ENCODE measurements at places on chromosomes 5 and 9. TPM values are rescaled to one million over a fixed set of nuclear protein-coding genes. Genes with fewer than 3 reads are reported as not detected.
A peak's percentile ranks its signal among the peaks of the same experiment; 100 is the strongest.

DNA sequence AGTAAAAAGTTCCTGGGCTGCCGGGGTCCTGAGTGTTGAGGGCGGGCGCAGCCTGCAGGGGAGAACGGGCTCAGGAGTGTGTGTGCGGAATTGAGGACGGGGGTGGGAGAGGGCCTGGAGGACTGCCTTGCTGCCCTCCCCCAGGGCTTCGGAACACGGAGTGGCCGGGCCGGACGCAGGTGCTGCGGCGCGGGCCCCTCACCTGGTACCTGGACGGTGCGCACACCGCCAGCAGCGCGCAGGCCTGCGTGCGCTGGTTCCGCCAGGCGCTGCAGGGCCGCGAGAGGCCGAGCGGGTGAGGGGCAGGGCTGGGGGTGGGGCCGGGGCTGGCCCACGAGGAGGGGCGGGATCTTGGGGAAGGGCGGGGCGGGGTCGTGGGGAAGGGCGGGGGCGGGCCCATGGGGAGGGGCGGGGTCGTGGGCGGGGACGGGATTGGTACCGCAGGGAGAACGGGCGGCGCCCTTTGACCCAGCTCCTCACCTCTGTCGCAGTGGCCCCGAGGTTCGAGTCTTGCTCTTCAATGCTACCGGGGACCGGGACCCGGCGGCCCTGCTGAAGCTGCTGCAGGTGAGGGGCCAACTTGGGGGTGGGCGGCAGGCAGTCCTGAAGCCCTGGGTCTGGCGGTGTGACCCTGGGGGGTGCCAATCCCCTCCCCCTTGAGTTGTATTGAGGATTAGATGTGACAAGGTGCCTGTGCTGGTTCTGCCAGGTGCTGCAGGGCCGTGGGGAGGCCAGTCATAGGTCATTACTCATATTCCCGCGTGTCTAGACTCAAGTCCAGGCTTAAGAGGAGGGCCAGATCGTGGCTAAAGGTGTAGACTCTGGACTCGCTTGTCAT lies 7.1 kb downstream of the FPGS start:
- H3K36me3 ChIP-seq, result peaks cover 66% of the 10 kb centered on the region
- no peaks in the 10 kb centered on the region for H3K27me3 ChIP-seq
- no peak overlapping the region for H3K4me3 ChIP-seq
- DNase-seq, result no peak

DNA sequence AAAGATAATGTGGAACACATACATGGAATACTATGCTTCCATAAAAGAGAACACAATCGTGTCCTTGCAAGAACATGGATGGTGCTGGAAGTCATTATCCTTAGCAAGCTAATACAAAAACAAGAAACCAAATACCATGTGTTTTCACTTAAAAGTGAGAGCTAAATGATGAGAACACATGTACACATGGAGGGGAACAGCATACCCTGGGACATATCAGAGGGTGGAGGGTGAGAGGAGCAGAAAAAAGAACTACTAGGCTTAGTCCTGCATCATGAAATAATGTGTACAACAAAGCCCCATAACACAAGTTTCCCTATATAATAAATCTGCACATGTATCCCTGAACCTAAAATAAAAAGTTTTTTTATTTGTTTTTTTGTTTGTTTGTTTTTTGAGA lies 855.5 kb upstream of the NUDT12 start:
- H3K27ac ChIP-seq, result no peak overlapping the region
- DNase-seq, result no peak
- no peaks in the 10 kb centered on the region for H3K27me3 ChIP-seq
- no peaks in the 10 kb centered on the region for H3K4me1 ChIP-seq
- H3K4me3 ChIP-seq, result no peak overlapping the region
- H3K36me3 ChIP-seq, result no peaks in the 10 kb centered on the region

GRCh38 chr9:137462986-137463930 lies 4.1 kb upstream of the NSMF start:
- no peak overlapping the region for H3K4me3 ChIP-seq
- peak overlapping the region; percentile 94 for H3K27ac ChIP-seq
- no peaks in the 10 kb centered on the region for H3K27me3 ChIP-seq
- DNase-seq, result no peak
- peaks cover 51% of the 10 kb centered on the region for H3K4me1 ChIP-seq

GRCh38 chr5:163594951-163595350 lies 89.5 kb downstream of the MAT2B start:
- no peaks in the 10 kb centered on the region for H3K4me1 ChIP-seq
- H3K27ac ChIP-seq, result no peak overlapping the region
- peaks cover 1% of the 10 kb centered on the region for H3K27me3 ChIP-seq
- no peak overlapping the region for H3K4me3 ChIP-seq
- no peaks in the 10 kb centered on the region for H3K36me3 ChIP-seq
- no peak for DNase-seq

- DNase-seq, result no peak
- H3K4me3 ChIP-seq, result no peak overlapping the region
- no peaks in the 10 kb centered on the region for H3K36me3 ChIP-seq
- no peaks in the 10 kb centered on the region for H3K27me3 ChIP-seq
- peaks cover 5% of the 10 kb centered on the region for H3K4me1 ChIP-seq
Measured at GRCh38 chr5:149857499-149857898, 87.1 kb downstream of the PDE6A start.

The EGFL7 gene
- polyA plus RNA-seq, result not detected

The GKAP1 gene
- 3.1 TPM for polyA plus RNA-seq

All from CD4-positive, CD25-positive, alpha-beta regulatory T cell (primary cell).